ENCODE measurements at places on chromosomes 3 and 15.

DNA sequence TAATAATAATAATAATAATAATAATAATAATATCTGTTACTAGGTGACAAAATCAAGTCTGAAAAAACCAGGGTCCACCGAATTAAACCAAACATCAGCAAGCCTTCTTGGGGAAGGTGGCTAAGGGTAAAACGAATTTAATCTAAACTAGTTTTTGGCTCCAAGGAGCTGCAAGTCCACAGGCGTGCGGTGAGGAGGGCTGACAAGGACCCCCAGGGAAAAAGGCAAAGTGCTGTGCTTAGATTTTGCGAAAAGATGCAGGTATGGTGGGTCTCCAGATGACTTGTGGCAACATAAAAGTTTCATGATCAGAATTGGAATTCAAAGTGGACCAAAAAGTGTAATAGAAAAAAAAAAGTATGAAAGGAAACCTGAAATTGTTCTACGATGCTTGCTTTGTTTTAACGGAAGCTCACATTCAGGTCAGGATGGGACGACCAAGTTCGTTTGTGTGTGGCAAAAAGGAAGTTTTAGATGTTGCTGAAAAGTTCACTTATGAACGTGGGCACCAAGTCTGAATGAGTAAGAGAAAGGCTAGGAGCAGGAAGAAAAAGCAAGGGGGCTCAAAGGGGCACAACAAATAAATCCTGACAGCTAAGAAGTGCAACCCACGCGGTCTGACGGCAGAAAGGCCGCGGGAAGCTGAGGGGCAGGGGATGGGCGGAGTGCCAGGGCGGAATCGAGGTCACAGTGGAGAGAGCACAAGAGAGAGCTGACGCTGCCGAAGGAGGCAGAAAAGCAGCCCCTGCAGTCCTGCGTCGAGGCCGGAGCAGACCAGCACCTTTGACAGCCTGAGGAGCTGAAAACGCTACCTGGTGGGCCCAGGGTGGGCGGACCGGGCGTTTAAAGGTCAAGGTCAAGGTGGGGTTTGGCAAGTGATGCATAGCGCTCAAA lies 1.1 kb downstream of the WDR82 start:
- DNase-seq, result peak; percentile 56

DNA sequence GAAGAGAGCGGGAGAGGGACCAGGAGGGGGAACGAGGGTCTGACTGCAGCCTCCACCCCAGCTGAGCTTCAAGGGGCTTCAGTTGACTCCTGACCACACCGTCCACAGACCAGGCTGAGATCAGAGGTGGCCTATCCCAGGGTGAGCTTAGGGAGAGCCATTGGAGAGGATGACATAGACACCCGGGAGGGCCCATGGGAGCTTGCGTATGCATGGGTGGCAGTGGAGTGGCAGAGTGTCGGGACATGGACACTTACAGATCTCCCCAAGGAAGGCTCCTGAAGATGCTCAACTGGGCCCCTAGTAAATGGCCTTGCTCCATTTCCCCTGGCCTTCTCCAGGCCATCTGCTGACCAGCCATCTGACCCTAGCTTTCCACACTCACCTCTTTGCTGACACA lies 12.6 kb upstream of the ALAS1 start:
- no peak for DNase-seq

DNA sequence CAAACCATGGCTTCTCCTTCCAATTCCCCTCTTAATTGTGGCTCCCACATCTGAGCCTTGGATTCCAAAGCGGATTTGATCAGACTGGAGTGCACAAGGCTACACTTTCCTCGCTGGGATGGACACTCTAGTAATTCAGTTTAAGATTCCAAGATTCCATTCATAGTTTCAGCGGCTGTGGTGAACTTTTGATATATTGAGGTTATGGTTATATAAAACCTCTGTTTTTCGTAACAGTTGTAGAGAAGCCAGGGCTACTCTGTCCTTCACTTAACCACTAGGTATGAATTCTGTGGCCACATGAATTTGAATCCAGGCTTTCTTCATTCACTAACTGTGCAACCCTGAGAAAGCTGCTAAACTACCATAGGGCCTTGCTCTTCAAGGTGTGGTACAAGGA lies 67.9 kb upstream of the KY start:
- no peak for DNase-seq

- DNase-seq, result no peak
These were observed 169.1 kb upstream of the ZPLD1 start for GRCh38 chr3:102265720-102266119.

DNA sequence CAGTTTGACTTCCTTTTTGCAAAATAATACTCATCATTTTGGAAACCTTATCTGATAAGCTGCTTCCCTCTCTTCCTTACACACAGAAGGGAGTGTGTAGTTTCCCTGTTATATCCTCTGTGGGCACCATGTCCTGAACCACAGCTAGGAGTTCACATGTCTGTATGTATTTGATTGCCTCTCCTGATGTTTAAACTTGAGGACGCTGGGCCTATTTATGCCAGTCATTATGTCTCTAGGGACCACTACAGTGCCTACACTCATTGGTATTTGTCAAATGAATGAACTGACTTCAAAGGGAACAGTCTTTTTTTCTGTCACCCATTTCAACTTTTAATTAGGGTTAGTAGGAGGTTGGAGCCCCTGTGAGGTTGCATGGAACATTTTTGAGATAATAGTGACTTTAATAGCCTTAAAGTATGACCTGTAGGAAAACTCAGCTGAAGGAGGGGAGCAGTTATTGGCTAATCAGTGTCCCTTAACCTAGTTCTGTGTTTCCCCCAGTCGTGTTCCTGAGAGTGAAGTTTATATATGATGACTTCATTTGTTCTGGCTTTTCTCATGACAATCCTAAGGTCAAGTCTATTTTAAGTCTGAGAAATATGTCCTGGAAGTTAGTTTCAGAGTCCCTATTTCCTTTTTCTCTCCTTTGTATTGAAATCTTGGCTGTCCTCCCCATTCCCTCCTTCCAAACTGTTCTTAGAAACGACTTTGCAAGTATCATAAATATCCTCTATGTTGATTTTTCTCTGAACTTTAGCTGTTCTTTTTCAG lies 28.9 kb downstream of the PDE8A start:
- DNase-seq, result no peak

- no peak for DNase-seq
These were observed 273.0 kb downstream of the DIPK2A start for GRCh38 chr3:144244662-144245061.

DNA sequence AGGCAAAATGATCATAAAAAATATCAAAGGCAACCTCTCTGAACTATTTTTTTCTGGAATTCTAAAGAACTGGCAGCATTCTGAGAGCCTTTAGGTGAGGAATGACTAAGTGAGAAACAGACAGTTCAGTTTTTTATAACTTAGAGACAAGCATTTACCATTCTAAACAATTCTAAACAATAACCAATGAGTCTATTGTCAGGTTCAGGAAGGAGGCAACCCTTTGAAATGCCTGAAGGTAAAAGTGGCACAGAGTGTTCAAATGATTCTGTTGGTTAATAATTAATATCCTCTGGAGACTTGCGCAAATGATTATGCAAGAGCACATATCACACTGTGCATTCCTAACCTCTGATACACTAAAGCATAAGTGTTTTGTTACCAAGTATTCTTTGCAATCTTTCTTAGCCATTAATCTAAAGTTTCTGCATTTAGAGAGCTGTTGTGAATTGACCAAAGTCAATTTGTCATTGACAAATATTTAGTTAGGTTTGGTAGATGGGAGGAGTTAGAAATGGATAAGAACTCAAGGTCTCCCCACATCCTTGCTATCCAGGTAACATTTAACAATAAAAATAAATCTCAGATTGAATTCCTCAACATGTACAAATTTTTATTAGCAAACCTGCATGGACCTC lies 9.2 kb upstream of the TGFBR2 start:
- no peak for DNase-seq

DNA sequence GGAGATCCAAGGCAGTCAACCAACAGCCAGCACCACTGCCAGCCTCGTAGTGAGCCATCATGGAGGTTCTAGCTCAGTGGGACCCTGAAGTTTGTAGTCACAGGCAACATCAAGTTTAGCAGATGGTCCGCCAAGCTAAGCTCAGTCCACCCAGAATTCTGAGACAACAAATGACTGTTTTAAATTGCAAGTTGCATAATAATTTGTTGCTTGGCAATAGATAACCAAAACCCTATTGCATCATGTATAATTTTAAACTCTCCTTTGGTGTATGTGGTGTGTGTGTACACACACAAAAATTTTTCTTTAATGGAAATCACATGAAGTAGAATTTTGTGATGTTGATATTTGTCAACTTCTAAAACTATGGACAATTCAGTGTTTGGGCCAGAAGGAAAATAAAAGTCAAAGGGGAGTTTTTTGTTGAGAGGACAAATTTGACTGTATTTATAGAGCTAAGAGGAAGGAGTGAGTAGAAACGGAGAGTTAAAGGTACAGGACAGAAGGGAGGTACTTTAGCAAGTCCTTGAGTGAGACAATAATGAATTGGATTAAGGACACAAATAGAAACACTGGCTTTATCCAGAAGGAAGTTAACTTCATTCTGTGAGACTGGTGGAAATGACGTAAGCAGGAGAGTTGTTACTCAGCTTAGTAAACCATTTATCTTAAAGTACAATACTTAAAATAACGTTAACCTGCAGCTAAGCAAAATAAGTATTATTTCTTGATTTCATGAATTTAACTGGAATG lies 83.6 kb downstream of the NCEH1 start:
- DNase-seq, result no peak

GRCh38 chr3:78994174-78995027 lies 773.4 kb downstream of the ROBO1 start:
- no peak for DNase-seq

DNA sequence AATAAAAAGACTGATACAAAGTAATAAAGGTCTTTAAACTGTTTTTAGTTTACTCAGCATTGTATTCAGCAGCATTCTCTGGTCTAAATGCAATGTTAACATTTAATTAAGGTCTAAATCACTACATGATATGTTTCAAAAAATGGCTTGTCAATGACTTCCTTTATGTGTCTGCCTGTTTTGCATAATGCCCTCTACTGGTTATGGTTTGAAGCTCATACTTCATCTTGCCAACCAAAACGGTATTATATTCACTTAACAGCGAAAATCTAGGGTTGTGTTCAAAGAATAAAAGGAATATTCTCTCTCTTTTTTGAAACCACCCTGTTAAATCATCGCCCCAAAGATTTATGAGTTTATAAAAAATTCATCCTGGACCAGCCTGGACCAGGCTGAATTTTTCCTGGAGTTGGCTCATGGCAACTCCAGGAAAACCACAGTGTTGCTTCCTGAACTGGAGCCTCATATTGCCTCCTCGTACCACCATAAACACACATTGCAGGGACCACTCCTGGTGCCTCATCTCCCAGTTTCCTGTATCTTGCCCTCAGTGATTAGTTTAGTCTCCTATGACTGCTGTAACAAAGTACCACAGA lies 6.7 kb upstream of the NCEH1 start:
- DNase-seq, result no peak

DNA sequence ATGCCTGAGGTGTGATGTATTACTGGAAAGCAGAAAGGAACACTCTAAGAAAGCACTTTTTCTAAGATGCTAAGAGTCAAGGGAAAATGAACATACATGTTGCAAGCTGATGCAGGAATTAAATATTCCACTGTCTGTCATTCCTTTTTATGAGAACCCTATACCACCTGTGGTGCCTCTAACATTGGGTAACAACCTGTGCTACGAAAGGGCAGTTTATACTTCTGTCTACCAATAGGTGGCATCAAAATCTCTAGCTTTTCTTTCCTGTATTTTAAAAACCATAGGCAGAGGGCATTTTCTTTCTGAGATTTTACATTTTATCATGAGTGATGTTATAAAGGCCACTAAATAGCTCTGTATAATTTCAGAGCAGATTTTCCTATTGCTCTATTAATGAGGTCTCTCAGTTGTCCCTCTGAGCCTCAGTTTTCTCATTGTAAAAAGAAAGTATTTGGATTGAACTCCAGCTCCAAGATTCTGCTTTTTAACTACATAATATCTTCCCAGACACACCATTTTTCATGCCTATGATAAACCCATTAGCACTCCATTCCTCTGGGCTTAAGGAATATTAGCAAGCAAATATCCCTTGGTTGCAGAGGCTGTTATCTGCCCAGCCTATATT lies 3.5 kb upstream of the CPNE4 start:
- no peak for DNase-seq

- no peak for DNase-seq
These were observed 24.1 kb downstream of the FBLN2 start for GRCh38 chr3:13572926-13573623.

DNA sequence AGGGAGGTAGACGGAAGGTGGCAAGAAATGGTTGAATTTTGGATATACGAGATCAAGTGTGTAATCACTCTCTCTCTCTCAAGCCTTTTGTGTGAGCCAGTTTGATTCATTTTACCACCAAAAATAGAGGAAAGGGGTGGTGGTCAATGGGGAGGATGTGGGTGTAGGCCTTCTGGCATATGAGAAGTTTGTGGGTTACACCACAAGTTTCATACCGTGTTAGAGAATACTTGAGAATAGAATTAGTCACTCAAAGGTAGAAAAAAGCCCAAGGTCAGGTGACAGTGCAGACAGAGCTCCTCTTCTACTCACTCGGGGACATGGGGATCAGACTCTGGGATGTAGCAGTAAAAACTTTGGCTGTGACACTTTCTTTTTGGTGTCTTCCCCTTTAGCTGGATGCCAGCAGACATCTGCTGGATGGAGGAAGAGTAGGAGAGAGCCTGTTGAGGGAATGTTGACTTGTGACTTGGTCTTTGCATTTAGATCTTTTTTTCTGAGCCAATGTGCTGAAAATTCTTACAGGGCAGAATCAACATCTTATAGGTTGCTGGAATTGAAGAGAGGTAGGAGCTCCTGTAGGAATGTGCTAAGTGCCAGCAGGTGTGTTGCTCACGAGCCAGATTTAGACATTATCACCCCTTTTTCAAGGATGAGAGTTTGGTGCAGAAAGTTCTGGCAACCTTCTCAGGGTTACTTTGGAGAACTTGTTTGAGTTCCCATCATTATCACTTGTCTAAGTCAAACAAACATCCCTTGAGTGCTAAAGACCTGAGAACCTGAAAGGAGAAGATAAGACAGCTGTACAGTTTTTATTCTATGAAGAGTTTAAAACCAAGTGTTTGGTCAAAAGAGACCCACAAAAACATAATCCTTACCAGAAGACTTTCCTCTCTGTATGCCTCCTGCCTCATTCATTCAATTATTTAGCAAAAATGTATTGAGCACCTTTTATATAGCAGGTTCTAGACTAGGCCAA lies 43.9 kb upstream of the RYK start:
- no peak for DNase-seq

DNA sequence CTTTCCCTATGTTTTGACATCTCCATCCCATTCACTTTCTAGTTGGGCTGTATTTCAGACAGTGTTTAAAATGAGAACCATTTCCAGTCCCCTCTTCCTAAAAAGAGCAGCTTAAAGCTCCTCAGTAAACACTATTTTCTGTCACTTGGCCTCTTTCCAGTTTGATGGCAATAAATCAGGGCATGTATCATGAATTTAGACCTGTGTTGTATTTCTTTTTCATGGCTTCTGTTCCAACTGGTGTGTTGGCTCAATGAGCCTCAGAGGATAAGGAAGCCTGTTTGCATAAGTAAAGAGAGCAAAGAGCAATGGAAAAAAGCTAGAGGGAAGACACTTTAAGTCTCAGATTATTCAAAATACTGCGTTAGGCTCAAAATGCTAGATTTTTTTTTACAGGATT lies 7.2 kb downstream of the CCDC80 start:
- DNase-seq, result no peak
